T-helper 2 cell treated with Interferon-gamma antibody and Interleukin-4, amounts not matched to agents 5 μg/mL and 100 μg/mL, for 36 hours (primary cell): ENCODE measurements at places on chromosomes 6 and 20.

DNA sequence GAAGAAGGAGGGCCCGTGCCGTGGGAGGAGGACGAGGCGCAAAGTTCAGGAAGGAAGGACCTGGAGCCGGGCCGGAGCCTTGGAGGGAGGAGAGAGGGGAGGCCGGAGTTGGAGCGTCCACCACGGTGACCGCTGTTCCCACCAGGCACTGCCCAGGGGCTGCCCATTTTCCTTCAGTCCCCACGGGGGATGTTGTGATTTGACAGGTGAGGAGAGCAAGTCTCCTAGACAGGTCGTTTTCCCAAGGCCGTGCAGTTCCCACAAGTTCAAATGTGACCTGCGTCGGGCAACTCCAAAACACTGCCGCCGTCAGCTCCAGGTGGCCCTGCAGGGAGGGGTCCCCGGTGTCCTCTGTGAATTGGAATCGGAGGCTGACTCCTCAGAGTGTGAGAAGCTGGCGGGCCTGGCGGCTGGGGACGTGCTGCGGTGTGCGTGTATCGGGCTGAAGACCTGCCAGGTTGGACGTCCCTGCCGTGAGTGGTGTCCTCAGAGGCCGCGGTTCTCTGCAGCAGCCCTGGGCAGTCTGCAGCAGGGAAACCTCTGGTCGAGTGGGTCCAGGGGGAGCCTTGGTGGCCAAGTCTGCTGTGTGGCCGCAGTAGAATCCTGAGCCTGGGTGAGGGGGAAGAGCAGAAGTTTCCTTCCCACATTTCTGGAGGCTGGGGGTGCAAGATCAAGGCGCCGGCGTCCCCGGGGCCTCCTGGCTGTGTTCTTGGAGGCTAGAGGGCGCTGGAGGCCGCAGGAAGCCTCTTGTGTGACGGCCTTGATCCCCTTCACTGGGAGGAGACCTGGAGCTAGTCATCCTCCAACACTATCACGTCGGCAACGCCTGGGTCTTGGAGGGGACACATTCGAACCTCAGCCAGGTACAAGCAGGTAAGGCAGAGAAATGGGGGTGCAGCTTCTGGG is 115.1 kb upstream of the FRMD1 start:
- DNase-seq = no peak

DNA sequence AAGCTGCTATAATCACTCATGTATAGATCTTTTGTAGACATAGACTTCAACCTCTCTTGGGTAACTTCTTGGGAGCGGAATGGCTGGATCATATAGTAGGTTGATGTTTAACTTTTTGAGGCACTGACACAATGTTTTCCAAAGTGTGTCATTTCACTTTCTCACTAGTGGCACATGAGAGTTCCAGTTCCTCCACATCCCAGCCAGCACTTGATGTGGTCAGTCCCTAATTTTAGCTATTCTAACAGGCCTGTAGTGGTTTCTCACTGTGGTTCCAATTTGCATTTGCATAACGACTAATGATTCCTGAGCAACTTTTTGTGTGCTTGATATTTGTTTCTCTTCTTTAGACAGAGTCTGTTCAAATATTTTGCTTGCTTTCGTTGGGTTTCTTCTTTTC is 221.3 kb downstream of the DLL1 start:
- no peak for DNase-seq

DNA sequence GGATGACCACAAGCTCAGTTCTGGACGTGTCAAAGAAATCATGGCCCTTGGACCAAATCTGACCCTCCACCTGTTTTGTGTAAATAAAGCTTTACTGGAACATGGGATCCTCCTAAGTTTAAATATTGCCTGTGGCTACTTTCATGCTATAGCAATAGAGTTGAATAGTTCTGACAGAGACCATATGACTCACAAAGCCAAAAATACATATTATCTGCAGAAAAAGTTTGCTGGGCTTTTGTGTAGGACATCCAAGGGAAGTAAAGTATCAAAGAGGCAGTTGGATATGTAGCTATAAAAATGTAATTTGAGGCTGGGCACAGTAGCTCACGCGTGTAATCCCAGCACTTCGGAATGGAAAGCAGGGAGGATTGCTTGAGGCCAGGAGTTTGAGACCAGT is 78.9 kb downstream of the TOX2 start:
- no peak for DNase-seq

DNA sequence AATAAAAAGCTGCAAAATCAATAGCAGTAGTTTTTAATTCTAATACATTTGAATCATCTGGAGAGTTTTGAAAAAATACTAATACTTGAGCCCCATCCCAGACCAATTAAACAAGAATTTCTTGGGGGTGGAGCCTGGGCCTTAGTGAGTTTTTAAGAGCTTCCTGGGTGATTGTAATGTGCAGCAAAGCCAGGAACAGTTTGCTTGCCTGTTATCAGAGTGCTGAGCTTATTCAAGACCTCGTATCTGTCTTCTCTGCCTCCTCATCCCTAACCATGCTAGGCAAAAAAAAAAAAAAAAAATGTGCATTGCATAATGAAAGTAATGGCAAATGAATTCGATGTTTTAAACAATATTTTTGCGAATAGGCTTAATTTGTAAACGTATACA is 36.4 kb upstream of the MYB start:
- DNase-seq = no peak

- no peak for DNase-seq
Observed at GRCh38 chr20:33408716-33409654, 7.7 kb upstream of the CDK5RAP1 start.
